H7 (cell line): ENCODE measurements at places on chromosomes 3 and 15.

GRCh38 chr15:70045045-70045444 is 52.7 kb downstream of the TLE3 start:
- no peak for DNase-seq

- DNase-seq = peak; percentile 54
These were observed 250.5 kb downstream of the SHQ1 start for GRCh38 chr3:72597756-72598195.

DNA sequence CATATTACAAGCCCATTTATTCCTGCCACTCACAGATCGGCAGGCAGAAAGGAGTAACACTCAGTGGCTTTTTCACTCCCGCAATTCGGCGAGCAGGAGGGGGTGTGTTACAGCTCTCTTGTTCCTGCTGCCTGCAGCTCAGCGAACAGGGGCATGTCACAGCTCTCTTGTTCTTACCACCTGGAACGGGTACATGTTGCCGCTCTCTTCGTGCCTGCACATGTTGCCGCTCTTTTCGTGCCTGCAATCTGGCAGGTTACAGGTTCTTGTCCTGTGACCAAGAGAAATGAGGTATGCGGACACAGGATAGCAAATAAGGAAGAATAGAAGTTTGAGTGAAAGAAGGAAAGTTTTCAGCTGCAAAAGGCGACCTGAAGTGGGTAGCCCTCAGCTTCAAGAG is 761.4 kb downstream of the NAALADL2 start:
- no peak for DNase-seq

DNA sequence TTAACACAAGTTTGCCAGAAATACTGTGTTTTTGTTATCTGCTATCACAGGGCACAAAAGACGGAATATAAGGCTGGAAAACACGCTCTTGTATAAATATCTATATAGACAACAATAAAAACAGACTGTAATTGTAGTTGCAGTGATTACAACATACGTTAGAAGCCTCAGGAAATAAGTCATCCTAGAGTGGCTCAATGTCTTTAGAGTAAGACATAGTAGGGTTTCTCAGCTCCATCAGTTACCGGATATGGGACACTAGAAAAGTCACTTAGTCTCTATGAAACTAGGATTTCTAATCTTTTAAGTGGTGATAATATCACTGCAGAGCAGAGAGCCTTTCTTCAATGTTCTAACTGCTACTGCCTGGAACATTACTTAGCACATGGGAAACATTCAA is 208.8 kb downstream of the STAG1 start:
- no peak for DNase-seq

GRCh38 chr3:146496726-146497125 is 27.4 kb upstream of the PLSCR2 start:
- DNase-seq = no peak
